ENCODE measurements at places on chromosomes 11 and 22.

DNA sequence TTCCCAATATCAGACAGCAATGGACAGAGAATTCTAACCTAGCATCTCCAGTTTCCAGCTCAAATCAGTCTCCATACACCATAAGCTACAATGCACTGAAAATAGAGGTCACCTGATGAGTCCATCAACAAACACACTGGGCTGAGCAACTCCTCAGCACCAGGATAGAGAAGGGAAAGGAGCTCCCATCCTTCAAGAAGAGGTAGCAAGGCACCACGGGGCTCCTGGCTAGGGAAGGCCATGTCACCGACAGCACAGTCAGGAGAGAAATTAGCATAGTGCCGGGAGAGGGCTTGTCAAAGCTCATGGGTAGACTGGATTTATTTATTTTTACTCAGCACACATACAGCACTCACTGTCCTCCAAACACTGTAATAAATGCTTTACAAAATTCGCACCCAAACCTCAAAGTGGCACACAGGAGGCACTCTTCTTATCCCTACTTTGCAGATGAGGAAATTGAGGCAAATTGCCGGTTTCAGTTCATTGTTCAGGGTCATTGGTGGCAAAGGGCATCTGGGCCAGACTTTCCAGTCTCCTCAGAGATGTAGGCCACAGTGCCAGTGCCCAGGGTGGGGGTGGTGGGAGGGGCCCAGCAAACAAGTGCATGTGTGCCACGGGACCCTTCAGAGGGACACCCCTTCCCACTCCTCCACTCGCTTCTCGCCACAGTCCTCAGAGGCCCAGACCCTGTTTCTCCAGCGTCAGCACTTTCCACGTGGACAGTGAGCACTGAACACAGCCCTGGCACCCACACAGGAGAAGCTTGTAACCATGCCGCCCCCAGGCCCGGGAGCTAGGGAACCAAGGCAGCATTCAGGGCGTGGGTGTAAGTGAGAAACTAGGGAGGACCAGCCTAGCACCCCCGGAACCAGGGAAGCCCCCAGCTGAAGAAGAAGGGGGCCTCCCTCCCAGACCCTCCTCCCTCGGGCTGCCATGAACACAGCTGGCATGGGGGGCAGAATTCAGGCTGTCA, 1417.4 kb downstream of the TBC1D22A start:
- no peak for DNase-seq
- H3K4me1 ChIP-seq = peaks cover under 1% of the 10 kb centered on the region
- no peak overlapping the region for H3K4me3 ChIP-seq
- no peaks in the 10 kb centered on the region for H3K27me3 ChIP-seq

DNA sequence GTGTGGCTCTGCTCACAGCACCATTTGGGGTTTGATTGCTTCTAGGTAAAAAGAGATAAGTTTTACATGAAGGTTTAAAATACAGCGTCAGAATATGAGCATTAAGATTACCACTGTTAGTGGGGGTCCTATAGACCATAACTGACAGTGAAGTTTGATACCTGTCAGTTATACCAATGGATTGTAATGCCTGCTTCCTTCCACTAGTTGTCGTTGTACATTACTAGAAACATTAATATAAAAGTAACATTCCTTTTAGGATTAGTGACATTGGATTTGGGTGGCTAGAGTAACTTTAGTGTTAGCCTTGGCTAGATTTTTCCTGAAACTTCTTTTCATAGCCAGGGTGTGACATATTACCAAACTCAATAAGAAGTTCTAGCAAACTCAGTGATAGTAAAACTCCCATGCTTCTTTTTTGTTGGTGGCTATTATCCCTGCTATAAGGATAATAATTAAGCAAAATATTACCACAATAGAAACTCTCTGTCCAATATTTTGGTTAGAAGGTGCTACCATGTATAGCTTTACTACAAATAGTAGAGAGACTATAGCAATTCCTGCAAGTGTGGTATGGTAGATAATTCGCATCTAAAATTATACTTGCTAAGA, 57.1 kb downstream of the FAM181B start:
- no peak for DNase-seq
- no peaks in the 10 kb centered on the region for H3K27me3 ChIP-seq
- H3K4me1 ChIP-seq = no peaks in the 10 kb centered on the region
- H3K36me3 ChIP-seq = no peaks in the 10 kb centered on the region

DNA sequence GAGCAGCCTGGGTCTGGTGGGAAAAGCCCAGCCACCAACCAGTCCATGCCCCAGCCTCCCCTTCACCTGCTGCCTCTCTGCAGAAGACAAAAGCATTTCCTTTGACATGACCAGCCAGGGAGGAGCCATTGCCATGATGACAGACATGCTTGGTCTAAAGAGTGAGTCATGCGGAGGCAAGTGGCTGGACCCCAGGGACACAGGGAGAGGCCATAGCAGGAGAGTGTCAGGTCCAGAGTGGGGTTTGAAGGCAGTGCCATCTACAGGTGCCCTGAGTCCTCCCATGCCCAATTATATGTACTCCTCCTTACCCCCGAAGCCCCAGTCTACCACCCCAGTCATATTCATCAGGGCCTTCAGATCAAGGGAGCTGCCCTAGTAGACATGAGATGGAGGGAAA, 67.4 kb downstream of the SCN3B start:
- peaks cover 6% of the 10 kb centered on the region for H3K36me3 ChIP-seq
- H3K4me1 ChIP-seq = no peaks in the 10 kb centered on the region
- H3K27ac ChIP-seq = no peak overlapping the region
- no peaks in the 10 kb centered on the region for H3K27me3 ChIP-seq
- no peak for DNase-seq
- no peak overlapping the region for H3K4me3 ChIP-seq

- H3K27me3 ChIP-seq = peaks cover 3% of the 10 kb centered on the region
- no peak overlapping the region for H3K27ac ChIP-seq
- H3K36me3 ChIP-seq = no peaks in the 10 kb centered on the region
Observed at GRCh38 chr11:8288166-8288772, 24.6 kb upstream of the LMO1 start.

GRCh38 chr11:43681401-43681942, 934 bp downstream of the HSD17B12 start:
- H3K4me1 ChIP-seq = peaks cover 52% of the 10 kb centered on the region
- peak overlapping the region; percentile 59 for H3K4me3 ChIP-seq
- no peak for DNase-seq
- H3K27ac ChIP-seq = peak overlapping the region; percentile 78

- no peaks in the 10 kb centered on the region for H3K36me3 ChIP-seq
- no peak overlapping the region for H3K4me3 ChIP-seq
- 0 out of 2 replicates have a peak, but pooled peaks cover 3% of the 10 kb centered on the region for H3K4me1 ChIP-seq
- H3K27me3 ChIP-seq = no peaks in the 10 kb centered on the region
- H3K27ac ChIP-seq = no peak overlapping the region
Observed at GRCh38 chr11:31437742-31438435, 68.2 kb downstream of the DNAJC24 start.

DNA sequence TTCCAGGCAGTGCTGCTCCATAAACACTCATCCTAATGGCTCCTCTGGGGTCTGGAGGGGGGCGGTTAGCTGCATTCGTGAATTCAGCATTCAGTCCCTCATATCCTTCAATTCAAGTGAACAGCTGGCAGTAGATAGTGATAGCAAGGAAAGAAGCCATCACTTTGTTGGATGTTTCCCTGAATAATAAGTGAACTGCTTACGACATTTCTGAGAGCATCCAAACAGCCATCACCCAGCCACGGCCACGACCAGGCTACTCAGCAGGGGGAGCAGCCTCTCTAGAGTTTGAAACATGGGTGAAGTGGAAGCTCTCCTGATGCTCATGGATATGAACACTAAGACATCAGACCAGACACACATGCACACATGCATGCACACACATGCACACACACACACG, 163.6 kb downstream of the NTM start:
- no peaks in the 10 kb centered on the region for H3K36me3 ChIP-seq
- no peak overlapping the region for H3K27ac ChIP-seq
- H3K4me1 ChIP-seq = no peaks in the 10 kb centered on the region
- DNase-seq = no peak

DNA sequence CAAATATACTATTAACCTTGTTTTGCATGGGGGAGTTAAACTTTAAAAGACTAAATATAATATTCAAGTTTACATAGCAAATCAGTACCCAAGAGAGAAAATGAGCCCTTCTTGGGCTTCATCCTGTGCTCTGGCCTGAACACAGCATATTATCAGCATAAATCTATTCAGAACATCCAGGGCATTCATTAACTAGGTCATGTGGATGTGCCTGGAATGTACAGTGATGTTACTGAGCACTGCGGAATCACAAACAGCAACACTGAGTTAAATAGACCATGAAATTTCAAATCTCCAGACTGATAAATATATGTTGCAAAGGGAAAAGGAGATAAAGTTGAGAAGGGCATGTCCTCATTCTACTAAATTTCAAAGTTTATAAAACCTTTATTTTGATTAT, 426.4 kb downstream of the AASDHPPT start:
- no peaks in the 10 kb centered on the region for H3K27me3 ChIP-seq
- no peak for DNase-seq
- H3K27ac ChIP-seq = no peak overlapping the region
- H3K36me3 ChIP-seq = no peaks in the 10 kb centered on the region

DNA sequence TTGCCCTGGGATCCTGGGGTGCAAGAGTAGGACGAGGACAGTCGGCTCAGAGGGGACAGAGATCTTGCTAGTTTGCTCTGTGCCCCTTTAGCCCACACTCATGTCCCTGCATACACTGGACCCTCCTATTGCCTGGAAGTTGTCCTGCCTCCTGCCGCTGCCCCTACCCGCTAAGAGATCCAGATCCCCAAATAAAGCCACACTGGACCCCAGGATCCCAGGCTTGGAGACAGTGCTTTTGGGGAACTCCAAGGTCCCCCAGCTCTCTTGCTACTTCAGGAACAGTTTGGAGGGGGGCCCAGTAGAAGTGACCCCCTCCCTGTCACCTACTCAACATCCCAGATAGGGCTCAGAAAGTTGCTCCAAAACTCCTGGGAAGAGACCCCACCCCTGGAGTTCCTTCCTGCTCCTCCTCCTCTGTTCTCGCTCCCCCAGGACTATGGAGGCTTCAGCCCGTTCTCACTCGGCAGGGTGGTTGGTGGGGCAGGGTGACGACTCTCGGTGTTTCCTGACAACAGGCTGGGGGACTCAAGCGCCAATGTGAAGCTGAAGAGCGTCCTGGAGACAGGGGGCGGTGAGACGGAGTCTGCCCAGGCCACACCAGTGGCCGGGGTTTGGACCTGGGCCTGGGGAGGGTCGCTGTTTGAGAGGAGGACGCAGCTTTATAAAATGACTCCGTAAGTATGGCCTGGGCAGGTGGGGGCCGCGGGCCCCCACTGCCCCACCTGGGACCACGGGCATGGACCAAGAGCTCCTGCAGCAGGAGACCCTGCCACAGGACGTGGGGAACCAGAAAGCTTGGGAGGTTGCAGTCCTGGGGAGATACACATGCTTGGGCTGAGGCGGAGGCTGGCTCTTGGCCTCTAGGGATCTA, 19.2 kb upstream of the TUB start:
- no peak overlapping the region for H3K4me3 ChIP-seq
- no peaks in the 10 kb centered on the region for H3K36me3 ChIP-seq
- H3K4me1 ChIP-seq = no peaks in the 10 kb centered on the region
- H3K27ac ChIP-seq = no peak overlapping the region
- peaks cover 10% of the 10 kb centered on the region for H3K27me3 ChIP-seq

- no peak overlapping the region for H3K4me3 ChIP-seq
- H3K27me3 ChIP-seq = peaks cover 6% of the 10 kb centered on the region
- H3K36me3 ChIP-seq = no peaks in the 10 kb centered on the region
- no peak overlapping the region for H3K27ac ChIP-seq
- peak; percentile 65 for DNase-seq
- H3K4me1 ChIP-seq = peaks cover 8% of the 10 kb centered on the region
Observed at GRCh38 chr22:37316875-37317371, 34.6 kb downstream of the CYTH4 start.

DNA sequence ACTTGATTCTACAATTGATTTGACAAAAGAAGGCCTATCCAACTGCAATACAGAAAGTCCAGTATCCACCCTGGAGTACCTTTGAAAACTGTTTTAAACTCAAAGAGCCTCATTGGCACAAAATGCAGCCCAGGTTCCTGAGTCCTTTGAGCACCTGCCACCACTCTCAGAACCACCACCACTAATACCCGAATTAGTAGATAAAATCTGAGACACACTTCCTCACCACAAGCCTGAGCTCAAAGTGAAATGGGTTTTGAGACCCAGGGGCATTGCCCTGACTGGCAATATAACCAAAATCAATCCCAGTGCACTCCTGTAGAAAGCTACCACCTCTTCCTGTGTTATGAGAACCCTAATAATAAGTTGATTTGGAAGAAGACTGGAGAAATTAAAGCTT, 215.7 kb downstream of the CSNK2A3 start:
- H3K4me1 ChIP-seq = peaks cover 5% of the 10 kb centered on the region
- no peak overlapping the region for H3K4me3 ChIP-seq
- peak; percentile 30 for DNase-seq
- H3K36me3 ChIP-seq = no peaks in the 10 kb centered on the region
- no peak overlapping the region for H3K27ac ChIP-seq

DNA sequence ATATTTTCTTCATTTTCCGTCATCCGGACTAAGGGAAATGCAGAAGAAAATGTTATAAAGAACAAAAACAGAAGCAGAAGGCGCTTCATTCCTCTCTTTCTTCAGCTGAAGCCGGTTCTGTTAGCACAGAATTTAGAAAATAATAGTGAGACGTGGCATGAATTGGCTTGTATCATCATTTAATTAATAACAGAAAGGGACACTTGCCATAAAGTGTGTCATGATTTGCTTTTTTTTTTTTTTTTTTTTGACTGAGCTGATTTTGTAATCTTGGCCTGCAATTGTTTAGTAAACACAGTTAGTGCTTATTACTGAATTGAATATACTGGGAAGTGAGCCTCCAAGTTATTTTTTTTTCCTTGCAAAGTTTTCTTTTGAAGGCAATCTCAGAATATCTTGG, at the start of gene MMP27:
TSS of gene MMP27 (minus strand) at position 144 of the 400 bp plus-strand sequence. CDS start at position 89, 55 bp downstream.
- no peaks in the 10 kb centered on the region for H3K4me1 ChIP-seq
- H3K36me3 ChIP-seq = no peaks in the 10 kb centered on the region
- H3K27me3 ChIP-seq = peaks cover 7% of the 10 kb centered on the region
- no peak within 1 kb of the TSS for H3K27ac ChIP-seq
- no peak within 1 kb of the TSS for H3K4me3 ChIP-seq
- no peak for DNase-seq

DNA sequence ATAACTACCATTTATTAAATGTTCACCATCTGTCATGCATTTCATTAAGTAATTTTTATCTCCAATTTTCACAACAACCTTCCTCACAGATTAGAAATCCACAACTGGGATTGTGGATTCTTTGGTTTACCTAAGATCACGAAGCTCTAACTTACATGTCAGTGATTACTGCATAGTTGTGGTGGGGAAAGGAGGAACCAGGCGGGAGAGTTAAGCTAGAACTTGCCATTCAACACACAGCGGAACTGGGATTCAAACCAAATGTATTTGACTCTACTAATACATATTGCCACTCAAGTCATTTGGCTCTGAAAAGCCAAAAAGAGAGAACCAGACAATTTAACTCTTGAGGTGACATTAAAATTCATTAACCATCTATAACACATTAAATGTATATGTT, 10.4 kb upstream of the LAYN start:
- H3K4me1 ChIP-seq = peaks cover 7% of the 10 kb centered on the region
- DNase-seq = no peak
- no peak overlapping the region for H3K4me3 ChIP-seq
- no peak overlapping the region for H3K27ac ChIP-seq

Measured in DND-41 (cell line).